ENCODE measurements at places on chromosomes 4 and X.

DNA sequence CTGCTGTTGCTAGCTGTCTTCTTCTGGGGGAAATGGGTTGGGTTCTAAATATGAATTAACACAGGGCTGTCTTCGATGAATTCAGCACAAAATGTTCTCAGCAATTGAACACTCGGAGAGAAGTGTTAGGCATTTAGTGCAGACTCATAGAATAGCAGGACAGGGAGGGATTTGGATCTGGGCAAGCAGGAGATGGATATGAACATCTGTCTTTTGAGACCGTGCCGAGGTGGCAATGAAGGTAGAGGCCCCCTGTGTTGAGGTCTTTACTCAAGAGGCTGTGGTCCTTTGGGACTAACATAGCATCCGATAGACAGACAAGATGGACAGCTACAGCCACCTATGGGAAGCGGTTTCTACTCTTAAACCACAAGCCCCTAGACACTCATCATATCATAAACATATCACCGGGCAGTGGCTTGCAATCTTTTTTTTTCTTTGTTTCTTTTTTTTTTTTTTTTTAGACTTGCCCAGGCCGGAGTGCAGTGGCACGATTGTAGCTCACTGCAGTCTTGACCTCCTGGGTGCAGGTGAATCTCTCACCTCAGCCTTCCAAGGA lies 6.7 kb downstream of the CD99 start:
- peak; percentile 27 for DNase-seq

DNA sequence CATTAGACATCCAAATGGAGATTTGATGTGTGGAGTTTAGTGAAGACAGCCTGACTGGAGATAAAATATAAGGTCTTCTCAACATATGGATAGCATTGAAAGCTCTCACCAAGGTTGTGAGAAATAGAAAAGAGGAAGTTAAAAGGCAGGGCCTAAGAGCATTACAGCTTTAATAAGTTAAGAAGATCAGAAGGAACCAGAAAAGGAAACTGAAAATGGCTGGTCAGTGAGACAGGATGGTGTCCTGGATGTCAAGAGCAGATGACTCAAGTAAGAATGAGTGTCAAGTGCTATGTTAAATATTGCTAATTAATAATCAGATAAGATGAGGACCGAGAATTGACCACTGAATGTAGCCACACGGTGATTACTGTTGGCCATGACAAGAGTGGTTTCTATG lies 642.9 kb downstream of the STPG2 start:
- no peak for DNase-seq

GRCh38 chrX:18440835-18441234 lies 15.4 kb downstream of the CDKL5 start:
- no peak for DNase-seq

DNA sequence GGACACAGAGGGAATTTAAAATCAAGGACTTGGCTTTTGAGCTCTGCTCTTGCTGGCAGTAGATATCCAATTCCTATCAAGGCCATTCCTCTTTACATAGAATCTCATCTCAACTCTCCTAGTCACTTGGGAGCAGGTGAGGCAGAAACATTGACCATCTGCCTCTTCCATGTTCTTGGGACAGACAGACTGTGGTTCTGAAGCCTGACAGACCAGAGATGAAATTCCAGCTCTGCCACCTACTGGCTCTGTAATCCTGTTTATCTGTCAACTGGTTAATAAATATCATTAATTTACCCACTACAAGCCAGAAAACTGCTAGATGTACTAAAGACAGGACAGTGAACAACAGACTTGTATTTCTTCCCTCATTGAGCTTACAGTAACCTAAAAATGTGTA lies 300.8 kb downstream of the ADGRL3 start:
- DNase-seq, result no peak

GRCh38 chr4:35757836-35758235 lies 486.5 kb downstream of the ARAP2 start:
- no peak for DNase-seq

GRCh38 chr4:155734065-155734464 lies 24.8 kb upstream of the GUCY1B1 start:
- peak; percentile 4 for DNase-seq

- DNase-seq, result no peak
Observed at GRCh38 chr4:115852767-115853091, 739.3 kb upstream of the NDST4 start.

DNA sequence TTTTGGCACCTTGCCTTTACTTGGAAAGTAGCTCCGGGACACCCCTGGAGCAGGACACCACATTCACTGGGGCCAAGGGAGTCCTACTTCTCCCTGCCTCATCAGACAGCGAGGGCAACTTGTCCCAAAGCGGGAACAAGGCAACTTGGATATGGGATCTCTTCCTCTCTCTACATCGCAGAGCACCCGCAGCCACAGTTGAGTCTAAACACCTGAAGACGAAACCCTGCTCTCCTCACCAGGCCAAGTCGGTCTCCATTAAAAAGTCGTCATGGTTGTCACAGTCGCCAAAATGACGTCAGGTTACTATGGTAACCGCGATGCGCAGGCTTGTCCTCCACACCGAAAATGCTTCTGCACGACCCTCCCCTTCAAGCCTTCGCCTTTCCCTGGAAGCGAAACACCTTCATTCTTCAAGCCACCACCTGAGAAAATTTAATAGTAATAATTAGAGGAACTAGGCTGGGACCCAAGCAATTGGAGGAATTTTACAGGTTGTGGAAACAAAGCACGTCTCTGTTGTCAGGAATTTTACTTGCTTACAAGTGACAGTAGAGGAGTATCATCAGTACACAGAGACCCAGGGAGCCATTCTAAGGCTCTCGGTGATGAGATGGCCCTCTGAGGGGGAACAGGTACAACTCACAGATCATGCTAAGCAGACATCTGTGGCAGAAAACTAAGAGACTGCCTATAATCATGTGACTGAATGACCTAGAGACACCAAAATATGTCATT lies 30.5 kb upstream of the TCEAL4 start:
- peak; percentile 71 for DNase-seq

- DNase-seq, result peak; percentile 95
Observed at GRCh38 chrX:23742697-23743622, at the start of gene ACOT9. Gene ACOT9 (minus strand): TSS chrX:23743276. CDS start chrX:23743144, 132 bp downstream.

- peak; percentile 20 for DNase-seq
Observed at GRCh38 chrX:42739258-42739657, 38.7 kb downstream of the PPP1R2C start.

- no peak for DNase-seq
Observed at GRCh38 chrX:51192104-51192503, 140.5 kb upstream of the NUDT10 start.

- no peak for DNase-seq
Observed at GRCh38 chrX:52217494-52218160, 32.9 kb downstream of the MAGED4 start.

DNA sequence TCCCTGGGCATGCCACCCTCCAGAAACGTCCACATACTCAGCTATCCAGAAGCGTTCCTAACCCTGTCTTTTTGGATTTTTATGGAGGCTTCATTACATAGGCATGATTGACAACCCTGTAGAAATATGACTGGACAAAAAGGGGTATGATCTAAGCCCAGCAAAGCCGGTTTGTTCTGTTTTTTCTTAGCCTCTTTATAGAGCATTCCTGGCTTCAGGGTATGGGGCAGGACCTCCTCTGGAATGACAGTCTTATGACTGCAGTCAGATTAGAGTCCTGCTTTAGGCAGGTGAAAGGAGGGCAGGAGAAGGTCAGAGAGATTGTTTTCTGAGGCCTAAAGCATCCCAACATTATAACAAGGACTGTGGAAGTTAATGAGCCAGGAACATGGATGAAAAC lies 137.4 kb downstream of the DCLK2 start:
- peak; percentile 44 for DNase-seq

DNA sequence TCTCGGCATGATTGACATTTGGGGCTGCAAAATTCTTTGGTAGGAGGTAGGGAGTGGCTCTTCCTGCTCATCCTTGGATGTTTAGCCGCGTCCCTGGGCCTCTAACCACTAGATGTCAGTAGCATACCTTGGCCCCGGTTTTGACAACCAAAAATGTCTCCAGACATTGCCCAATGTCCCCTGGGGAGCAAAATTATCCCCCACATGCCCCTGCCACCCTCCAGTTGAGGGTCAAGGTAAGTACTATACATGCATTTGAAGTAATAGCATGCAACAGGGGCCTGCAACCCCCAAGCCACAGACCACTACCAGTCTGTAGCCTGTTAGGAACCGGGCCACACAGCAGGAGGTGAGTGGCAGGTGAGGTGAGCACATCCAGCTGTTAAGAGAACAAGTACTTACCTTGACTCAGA lies 17.6 kb upstream of the KIAA1210 start:
- DNase-seq, result peak; percentile 26

DNA sequence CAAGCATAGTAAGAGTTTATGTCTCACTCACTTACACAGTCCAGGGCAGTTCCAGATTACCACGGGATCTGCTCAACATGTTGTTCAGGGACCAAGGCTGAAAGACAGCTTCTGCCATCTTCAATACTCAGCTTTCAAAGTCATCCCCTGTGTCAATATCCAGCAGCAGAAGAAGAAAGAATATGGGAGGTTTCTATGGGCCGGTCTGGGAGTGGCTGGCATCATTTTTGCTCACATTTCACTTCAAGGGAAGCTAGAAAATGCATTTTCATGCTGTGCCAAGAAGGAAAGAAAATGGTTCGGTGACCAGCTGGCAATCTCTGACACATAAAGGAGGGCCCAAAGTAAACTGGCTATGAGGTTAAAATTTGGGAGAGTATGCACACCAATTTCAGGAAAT lies 211.5 kb upstream of the KLF3 start:
- DNase-seq, result no peak

- DNase-seq, result no peak
Observed at GRCh38 chr4:143699331-143700045, 987 bp downstream of the FREM3 start.

DNA sequence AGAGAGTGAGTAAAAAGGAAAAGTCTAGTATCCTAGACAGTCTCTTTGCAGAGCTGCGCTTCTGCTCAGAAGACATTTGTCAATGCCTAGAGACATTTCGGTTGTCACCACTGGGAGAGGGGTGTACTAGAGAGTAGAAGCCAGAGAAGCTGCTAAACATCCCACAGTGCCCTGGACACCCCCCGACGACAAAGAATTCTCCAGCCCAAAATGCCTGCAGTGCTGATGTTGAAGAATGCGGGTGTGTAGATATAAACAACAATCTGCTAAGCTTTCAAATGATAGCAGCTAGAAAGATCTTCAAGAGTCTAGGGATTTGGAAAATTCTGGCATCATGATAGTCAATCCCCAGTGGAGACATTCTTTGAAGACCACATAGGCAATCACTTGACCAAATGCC lies 90.1 kb downstream of the PALLD start:
- no peak for DNase-seq

DNA sequence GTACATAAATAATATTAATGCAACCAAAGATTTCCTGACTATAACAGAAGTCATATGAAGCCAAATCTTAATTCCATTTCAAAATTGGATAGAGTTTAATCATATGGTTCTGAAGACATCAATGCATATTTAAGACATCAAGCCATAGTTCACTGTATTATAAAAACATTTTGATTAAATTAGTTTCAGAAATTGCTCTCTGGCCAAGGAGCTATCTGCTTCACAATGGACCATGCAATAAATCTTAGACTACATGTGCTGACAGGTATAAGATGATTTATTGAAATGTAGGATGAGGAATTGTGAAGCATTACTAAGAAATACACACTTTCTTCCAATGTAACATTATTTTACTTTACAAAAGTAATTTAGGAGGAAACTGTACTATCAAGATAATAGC lies 81.6 kb downstream of the MID1 start:
- no peak for DNase-seq

DNA sequence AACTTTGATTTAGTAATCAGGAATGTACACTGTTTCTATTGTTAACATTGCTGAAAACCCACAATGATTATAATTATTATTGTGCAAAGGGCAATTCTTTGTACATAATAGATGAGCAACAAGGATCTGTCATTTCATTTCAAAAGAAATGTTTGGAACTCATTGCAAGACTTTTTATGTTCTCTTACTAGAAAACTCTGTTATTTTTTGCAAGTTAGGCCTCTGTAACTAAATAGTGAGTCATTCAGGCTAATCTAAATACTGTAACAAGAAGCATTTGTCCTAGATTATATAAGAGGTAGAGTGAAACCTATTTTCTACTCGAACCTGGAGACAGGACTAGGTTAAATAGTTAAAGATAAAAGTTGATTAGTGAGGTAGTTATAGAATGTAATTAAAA lies 93.2 kb upstream of the FAM47B start:
- DNase-seq, result peak; percentile 77
